ENCODE measurements at places on chromosomes 7 and 10. TPM values are rescaled to one million over a fixed set of nuclear protein-coding genes. Genes with fewer than 3 reads are reported as not detected.

- DNase-seq = no peak
Measured at GRCh38 chr7:75916259-75916658, 1.3 kb downstream of the POR start.

DNA sequence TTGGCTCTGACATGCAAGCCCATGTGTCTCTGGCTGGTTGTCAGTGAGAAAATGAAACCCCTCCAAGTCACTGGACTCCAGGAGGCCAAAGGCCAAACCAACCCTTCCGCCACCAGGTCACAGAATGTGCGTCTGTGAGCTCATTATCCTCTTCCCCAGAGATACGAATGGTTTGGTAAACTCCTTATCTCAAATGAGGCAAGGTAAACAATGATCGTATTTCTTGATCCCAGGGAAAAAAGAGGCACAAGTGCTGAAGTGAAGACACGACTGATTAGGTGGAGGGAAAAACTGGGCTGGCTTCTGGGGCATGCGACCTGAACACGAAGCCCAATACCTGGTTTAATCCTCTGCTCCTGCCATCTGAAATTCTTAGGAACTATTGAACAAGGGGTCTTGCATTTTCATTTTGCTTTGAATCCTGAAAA, 70.6 kb upstream of the ARID5B start:
- no peak for DNase-seq

DNA sequence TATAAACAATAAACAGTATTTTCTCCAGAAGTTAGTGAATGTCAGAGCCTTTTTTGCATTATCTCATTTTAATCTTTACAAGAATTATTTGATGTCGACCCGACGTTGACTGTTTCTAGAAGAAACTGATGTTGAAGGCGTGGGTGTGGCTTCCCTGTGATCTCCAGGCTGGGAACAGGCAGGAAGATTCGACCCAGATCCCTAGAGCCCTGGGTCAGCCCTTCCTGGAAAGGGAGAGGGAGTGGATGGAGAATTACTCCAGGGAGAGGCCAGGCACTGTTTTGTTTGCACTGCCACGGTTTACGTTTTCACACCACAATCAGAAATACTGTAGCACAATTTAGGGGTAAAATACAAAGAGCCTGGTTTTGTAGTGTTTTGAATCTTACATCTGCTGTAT, 133.1 kb downstream of the ADARB2 start:
- DNase-seq = no peak

- DNase-seq = no peak
Measured at GRCh38 chr7:47290867-47291266, 291.0 kb downstream of the TNS3 start.

- DNase-seq = no peak
Measured at GRCh38 chr7:102096012-102096332, 190.7 kb upstream of the SH2B2 start.

GRCh38 chr10:80137031-80137862, 4.7 kb downstream of the PLAC9 start:
- DNase-seq = no peak

- DNase-seq = peak; percentile 21
Measured at GRCh38 chr10:58335306-58336005, 650 bp downstream of the UBE2D1 start.

DNA sequence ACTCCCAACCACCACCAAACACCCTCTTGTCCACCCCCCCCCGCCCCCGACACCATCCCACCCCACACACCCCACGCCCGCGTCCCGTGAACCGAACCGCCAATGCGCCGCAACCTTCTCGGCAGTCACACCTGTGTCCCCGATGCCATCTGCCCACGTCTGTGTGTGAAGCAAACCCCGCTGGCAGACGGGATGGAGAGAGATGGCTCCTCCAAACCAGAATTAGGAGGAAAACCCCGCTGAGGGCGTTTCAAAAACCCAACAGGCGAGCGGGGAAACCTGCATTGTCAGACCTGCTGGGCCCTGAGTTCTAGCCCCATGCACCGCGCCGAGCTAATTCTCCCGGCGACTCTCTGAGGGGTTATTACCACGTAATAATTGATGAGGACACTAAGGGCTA, 28.6 kb upstream of the KCNK18 start:
- DNase-seq = no peak

- DNase-seq = peak; percentile 69
Measured at GRCh38 chr10:22133749-22134624, 83.8 kb downstream of the EBLN1 start.

GRCh38 chr7:50920031-50920635, 137.4 kb upstream of the GRB10 start:
- DNase-seq = no peak

DNA sequence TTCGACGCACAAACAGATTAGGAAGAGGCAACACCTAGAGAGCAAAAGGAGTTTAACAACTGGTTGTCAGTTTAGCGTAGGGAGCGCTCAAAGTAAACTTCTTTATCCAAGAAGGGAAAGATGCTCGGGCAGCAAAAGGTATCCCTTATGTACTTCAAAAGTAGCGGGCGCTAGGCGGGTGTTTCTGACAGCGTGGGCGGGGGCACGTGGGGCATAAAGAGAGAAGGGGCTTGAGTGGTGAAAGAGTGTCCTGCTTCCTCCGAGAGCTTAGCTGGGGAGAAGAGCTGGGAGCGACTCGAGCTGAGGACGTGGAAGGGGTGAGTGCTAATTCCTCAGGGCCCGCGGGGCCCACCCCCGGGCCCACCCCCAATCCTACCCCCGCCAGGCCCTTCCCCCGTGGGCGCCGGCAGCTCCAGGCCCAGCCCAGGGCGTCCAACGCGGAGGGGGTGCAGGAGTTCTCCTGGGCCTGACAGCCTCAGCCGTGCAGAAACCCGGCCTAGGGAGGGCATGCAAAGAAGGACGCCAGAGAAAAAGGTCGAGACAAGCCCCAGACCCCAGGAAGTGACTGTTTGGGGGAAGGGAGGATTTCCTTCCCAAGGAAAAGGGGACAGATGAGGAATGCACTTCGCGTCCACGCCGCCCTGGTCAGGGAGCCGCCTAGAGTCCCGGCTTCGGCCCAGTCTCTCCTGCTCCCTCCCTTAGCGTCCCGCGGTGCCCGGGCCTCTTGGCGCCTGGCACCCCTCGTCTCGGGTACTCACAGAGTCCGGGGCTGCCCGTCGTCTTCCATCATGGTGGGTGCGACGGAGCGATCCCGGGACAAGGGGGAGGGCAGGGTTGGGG, 868 bp downstream of the TIAL1 start:
- DNase-seq = no peak

GRCh38 chr7:16460789-16461493, 4.6 kb downstream of the SOSTDC1 start:
- no peak for DNase-seq

DNA sequence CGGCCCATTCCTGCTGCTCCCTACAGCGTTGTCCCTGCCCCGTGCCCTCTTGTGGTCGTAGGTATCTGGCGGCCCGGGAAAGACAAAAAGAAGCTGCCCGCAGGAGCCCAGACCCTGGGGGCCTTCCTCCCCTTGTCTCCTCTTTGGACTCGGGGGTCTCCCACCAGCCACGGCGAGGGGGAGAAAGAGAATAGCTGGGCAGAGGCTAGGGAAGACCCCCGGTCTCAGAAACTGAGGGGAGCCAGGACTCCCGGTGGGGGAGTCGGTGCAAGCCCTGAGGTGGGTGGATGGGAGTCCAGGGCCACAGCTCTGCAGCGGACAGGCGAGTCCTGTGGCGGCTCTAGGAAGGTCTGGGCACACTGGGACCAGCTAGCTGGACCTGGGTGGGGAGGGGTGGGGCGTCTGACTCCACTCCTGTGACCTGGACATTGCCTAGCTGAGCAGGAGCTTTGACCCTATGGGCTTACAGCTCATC, 1.3 kb upstream of the SH2D4B start:
- no peak for DNase-seq

GRCh38 chr7:44150466-44150832, 9.3 kb upstream of the MYL7 start:
- DNase-seq = no peak

DNA sequence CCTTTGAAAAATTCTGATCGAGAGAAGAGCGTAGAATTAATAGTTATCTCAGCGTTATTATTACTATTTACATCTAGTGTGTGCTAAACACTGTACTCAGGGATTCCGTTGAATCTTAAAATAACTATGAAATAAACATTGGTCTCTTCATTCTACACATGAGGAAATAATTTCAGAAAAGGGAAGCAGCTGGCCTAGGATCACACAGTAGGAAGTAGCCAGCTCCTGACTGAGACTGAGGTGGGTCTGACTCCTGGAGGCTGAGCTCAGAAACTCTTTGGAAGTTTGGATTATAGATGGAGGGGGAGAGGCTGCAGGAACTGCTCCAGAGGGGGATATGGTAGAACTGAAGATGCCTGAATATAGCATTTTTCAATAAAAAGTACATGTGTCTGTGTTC, 183.9 kb upstream of the WDR11 start:
- no peak for DNase-seq

DNA sequence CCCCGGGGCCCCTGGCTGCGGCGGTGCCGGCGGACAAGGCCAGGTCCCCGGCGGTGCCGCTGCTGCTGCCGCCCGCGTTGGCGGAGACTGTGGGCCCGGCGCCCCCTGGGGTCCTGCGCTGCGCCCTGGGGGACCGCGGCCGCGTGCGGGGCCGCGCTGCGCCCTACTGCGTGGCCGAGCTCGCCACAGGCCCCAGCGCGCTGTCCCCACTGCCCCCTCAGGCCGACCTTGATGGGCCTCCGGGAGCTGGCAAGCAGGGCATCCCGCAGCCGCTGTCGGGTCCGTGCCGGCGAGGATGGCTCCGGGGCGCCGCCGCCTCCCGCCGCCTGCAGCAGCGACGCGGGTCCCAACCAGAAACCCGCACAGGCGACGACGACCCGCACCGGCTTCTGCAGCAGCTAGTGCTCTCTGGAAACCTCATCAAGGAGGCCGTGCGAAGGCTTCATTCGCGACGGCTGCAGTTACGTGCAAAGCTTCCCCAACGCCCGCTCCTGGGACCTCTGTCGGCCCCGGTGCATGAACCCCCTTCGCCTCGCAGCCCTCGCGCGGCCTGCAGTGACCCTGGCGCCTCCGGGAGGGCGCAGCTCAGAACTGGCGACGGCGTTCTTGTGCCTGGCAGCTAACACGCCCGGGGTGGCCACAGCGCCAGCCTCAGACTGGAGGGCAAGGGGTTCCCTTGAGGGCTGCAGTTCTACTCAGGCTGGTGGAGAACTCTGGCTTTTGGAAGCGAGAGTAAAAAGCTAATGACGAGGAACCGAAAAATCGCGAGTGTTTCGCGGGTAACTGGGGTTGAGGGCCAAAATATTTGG, 804 bp downstream of the FRAT1 start:
- DNase-seq = no peak

DNA sequence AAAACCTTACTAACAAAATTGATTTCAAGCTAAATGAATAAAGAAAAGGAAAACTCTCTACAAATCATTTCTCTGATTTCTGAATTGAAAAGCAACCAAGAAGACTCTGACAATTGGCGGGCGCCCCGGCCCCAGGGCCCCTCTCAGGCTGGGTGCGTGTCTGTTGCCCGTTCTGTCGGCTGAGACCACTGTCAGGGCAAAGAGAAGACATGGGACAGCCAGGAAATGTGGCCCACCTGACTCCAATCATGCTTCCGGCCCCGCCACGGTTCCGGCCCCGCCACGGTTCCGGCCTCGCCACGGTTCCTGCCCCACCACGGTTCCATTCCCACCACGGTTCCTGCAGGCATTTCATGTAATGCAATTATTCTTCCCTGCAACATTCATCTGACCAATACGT, 115.9 kb downstream of the PTPRN2 start:
- DNase-seq = no peak

GRCh38 chr10:45422207-45422865, 48.3 kb downstream of the ALOX5 start:
- no peak for DNase-seq

GRCh38 chr7:100367251-100367620, 6.1 kb upstream of the PILRA start:
- no peak for DNase-seq

GRCh38 chr10:30935078-30935477, 96.6 kb downstream of the ZNF438 start:
- DNase-seq = no peak

GRCh38 chr7:47260270-47260669, 321.6 kb downstream of the TNS3 start:
- no peak for DNase-seq

- no peak for DNase-seq
Measured at GRCh38 chr7:98902523-98902922, 24.2 kb downstream of the TRRAP start.

- DNase-seq = no peak
Measured at GRCh38 chr10:49271346-49271745, 27.6 kb upstream of the C10orf71 start.

- DNase-seq = no peak
Measured at GRCh38 chr10:61821153-61821552, 80.3 kb upstream of the ARID5B start.

- no peak for DNase-seq
Measured at GRCh38 chr7:148058092-148058491, 532.5 kb upstream of the C7orf33 start.

DNA sequence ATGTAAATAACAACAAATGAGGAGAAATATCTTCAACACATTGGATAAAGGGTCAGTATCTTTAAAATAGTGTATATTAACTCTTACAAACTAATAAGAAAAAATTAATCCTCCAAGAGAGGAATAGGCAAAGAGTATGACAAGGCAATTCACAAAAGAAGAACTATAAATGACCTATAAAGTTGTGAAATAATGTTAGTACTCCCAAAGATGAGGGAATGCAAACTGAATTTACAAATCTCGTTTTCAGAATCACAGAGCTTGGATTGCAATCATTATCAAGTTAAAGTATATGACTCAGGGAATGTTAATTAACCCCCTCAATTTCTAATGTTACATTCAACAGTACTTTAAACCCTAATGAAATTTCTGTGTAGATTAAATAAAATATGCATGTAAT, 87.3 kb upstream of the TARP start:
- DNase-seq = no peak

DNA sequence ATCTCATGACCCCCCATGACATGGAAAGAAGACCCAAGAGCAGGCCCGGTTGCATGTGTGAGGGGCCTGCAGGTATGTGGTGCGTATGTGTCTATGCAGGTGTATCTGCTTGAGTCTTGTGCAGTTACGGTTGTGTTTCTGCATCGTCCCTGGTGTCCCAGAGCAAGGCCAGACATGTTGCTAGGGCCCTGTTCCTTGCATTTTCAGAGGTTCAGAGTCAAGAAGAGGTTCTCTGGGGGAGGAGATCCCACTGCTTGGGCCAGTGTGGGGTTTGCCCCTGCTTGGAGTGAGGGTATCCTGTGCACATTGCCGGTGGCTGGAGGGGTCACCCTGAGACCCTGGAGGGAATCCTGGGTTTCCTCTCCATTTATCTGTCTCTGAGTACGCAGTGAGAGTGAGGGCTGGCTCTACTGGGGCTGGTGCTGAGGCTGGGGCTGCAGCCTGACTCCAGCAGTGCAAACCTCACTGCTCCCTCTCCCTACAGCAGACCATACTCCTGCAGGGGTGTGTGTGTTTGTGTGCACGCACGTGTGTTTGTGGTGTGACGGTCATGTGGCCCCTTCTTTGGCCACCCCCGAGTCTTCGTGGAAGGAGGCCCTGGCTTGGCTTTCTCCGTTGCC, 4.1 kb downstream of the TRIM8 start:
- DNase-seq = no peak

Gene OR2A1
- polyA plus RNA-seq = 1.9 TPM

Gene NACAD
- polyA plus RNA-seq = 9.6 TPM

Gene GSDME
- 17.7 TPM for polyA plus RNA-seq

Gene OR2A14
- not detected for polyA plus RNA-seq

Gene VWA2
- polyA plus RNA-seq = 2.0 TPM

Gene PALD1
- 13.3 TPM for polyA plus RNA-seq

Gene MALRD1
- 1.6 TPM for polyA plus RNA-seq

Gene OPN4
- not detected for polyA plus RNA-seq

Gene SPDYE6
- 0.68 TPM for polyA plus RNA-seq

Gene BZW2
- polyA plus RNA-seq = 82.1 TPM

Gene DLD
- polyA plus RNA-seq = 110 TPM

Gene HOXA5
- polyA plus RNA-seq = 70.8 TPM

Gene ZNF117
- polyA plus RNA-seq = 61.5 TPM

Gene CLDN15
- 9.6 TPM for polyA plus RNA-seq

Gene RELN
- 9.7 TPM for polyA plus RNA-seq
